ENCODE measurements at places on chromosomes 11 and 22. TPM values are rescaled to one million over a fixed set of nuclear protein-coding genes. Genes with fewer than 3 reads are reported as not detected.

NNMT gene
- total RNA-seq: 330 TPM

DNA sequence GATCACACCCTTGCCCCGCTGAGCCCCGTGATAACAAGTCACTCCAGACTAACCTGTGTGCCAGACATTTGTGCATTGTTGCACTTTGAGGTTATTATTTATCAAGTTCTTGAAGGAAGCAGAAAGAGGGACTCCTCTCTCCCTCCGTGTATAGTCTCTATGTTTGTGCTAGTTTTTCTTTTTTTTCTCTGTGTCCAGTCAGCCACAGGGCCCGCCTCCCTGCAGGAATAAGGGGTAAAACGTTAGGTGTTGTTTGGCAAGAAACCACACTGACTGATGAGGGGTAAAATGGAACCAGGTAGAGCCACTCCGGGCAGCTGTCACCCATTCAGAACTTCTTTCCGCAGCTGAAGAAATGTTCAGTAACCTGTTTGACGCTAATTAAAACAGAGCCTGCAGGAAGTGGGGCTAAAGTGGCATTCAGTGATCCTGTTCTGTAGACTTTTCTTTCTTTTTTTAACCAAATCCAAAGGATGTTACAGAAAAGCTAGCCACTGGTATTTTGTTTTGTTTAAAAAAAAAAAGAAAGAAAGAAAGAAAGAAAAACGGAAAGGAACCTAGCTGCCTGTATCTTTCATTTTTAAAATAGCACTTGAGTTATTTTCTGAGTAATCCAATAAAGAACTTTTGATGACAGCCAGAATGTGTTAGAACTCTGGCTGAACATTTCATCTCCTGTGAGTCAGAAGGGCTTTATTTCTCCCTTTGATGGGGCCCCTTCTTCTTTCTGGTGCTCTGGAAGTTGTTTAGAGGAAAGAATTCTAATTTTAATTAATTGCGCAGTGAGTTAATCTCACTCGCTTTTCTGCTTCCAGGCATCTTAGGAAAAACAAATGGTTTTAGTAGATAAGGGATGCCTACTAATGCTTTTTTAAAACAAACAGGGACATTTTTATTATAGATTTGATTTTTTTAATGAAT, 58.2 kb downstream of the COMMD9 start:
- no peak for DNase-seq

SEPTIN3 gene
- 0.14 TPM for total RNA-seq

C11orf21 gene
- not detected for total RNA-seq

DNA sequence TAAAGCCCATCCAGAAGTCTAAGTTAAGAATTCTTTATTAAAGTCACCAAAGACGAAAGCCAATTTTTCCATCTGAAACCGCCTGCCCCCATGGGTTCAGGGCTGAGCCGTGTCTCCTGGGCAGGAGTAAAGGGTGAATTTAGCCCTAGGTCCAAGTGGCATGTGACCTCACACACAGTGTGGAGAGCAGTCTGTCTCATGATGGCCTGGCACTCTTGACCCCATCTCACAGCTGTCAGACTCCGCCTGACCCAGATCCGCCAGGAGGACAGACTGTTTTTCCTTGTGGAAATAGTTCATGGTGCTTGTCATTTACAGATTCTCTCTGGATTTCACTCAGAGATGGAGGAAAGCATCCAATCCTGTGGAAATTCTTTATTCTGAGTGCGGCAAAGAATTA, 109.7 kb downstream of the GALNT18 start:
- no peak for DNase-seq

DNA sequence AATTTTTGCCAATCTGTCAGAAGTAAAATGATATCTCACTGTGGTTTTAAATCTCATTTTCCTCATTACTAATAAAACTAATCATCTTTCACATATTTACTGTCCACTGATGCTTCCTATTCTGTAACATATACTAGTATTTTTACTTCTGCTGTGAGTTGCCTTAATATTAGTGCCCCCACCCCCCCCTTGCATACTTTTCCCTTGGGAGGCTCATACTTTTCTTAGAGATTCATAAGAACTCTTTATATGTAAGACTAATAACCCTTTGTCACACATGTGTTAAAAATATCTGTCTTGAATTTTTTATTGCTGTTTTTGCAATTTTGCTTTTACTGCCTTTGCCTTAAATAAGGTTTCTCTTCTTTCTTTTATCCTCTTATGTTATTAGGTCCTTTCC, 87.2 kb downstream of the PHF21A start:
- DNase-seq: no peak

GRCh38 chr11:68658097-68658496, 26.2 kb upstream of the GAL start:
- DNase-seq: no peak

DNA sequence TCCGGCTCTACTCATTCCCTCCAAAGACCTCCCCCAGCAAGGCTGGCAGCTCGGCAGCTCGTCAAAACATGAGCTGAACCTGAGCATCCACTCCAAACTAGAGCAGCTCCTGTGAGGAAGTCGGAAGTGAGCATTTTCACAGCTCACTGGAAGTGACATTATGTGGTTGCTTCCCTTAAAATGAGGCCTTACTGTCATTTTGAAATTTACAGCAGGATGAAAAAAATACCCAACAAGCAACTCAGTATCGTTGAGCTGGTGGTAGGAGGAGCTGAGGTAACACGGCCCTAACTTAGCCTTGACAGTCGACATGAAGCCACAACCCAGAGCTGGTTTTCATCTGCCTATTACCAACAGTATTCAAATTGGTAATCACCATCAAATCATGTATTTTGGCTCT, 38.0 kb upstream of the ARFGAP3 start:
- DNase-seq: no peak

ZNF280A gene
- total RNA-seq: not detected

WT1 gene
- total RNA-seq: not detected

DNA sequence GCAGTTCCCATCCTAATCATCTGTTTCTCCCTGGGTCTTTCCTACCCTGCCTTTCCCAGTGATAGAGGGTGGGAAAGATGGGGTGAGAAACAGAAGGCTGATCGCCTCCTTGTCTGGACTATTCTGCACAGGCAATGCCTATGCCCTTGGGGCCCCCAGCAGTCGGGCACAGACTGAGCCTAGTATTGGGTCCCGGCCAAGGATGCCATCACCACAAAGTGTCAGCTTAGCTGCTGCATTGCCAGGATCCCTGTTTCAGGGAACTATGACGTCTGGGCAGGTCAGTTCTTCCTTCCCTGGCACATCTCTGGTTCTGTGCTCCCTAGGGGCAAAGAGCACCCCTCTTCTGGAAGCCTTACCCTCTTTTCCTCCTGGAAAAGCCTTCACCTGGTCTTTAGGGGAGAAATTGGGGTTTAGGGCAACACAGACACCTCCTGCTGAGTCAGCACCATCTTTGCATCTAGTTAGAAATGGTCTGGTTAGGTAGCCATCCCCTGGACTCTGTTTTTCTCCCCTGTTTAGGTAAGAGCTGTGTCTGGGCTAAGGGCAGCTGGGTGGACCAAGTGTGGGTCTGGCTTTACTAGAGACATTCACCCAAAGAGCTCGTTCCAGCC, 2.1 kb downstream of the ADAMTS8 start:
- no peak for DNase-seq

DNA sequence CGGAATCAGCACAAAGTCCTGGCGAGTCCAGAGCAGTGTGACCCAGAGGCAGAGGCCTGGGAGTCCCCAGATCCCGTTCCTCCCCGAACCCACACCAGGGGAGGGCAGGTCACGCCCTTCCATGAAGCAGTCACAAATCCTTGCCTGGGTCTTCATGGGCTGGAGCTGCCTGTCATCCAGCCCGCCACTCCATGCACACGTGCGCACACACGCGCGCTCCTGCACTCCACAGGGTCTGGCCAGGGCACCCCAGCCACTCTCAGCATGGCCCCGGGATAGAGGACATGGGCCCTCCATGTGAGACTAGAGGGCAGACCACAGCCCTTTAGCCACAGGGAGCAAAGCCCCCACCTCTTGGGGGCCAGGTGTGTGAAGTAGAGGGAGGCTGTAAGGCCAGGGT, 5.7 kb upstream of the TNFRSF13C start:
- DNase-seq: no peak

DNA sequence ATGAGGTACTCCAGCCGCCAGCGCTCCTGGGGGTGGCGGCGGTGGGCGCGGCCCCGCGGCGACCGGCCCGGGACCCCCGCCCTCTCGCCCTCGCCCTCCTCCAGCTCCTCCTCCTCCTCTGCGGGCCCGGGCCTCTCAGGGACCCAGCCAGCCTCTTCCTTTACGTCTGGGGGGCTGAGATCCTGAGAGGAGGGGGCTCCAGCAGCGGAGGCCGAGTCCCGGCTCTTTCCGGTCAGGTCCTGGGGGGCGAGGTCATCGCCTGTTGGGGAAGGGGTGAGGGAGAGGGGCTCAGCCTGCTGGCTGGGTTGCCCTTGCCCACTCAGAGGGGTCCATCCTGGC, 4.3 kb downstream of the ZFTA start:
- no peak for DNase-seq

SCUBE2 gene
- 3.5 TPM for total RNA-seq

Measured in dermis blood vessel endothelial cell (primary cell).